ENCODE measurements at places on chromosomes 2 and 18.
A peak's percentile ranks its signal among the peaks of the same experiment; 100 is the strongest.

DNA sequence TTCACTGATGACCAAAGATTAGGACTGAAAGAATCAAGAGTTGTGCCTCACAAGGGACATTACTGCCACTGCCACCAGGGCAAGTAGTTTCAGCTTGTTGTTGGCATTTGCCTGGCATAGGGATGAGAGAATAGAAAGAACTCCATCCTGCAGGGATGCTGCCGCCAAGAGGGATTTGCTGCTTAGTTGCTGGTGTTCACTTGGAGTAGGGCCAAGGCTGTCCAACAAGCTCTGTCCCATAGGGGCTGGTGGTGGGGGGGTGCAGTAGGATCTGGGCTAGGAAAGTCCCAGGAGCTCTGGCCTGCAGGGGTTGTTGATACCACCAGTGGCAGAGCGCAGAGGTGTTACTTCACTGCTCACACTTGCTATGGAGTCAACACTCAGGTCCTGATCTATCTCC lies 84.9 kb upstream of the MGAT4A start:
- no peak for DNase-seq

DNA sequence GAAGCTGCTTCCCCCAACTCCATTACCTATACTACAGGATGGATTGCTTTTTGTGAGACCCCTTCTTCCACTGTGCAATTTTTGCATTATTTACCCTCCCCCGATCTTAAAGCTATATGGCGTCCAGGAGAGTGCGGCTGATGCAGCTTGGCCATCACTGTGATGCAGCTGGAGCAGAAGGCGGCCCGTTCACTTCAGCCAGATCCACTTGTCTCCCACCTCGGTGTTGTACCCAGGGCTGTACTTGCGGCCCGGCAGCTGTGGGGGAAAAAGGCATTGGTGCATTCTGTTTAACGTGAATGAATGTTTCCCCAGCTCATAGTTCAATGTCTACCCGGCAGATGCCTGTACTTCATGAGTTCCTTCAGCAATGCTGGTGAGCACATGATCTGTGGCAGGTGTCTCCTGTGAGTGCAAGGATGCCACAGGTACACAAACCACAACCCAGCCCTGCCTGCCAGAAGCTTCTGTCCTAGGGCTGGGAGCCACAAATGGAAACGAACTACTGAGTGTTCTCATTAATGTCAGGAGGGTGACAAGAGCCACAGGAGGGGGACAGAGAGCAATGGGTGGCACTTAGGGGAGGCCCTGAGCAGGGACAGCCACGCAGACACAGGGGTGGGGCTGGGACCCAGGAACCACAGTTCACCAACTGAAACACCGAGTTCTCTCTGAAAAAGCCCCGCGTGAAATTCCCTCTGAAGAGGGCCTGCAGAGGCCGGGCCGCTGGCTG lies 64.0 kb downstream of the NDUFA10 start:
- DNase-seq, result no peak

- no peak for DNase-seq
Observed at GRCh38 chr2:74138600-74139323, 8.9 kb downstream of the BOLA3 start.

GRCh38 chr18:48100165-48100575 lies 169.7 kb upstream of the SMAD2 start:
- no peak for DNase-seq

GRCh38 chr2:115484486-115484885 lies 1042.0 kb downstream of the DPP10 start:
- DNase-seq, result no peak

GRCh38 chr2:20343128-20343527 lies 7.5 kb downstream of the PUM2 start:
- DNase-seq, result peak; percentile 45

- DNase-seq, result no peak
Observed at GRCh38 chr18:55420665-55421307, 167.2 kb downstream of the TCF4 start.

- peak; percentile 46 for DNase-seq
Observed at GRCh38 chr2:120272763-120273481, 20.3 kb downstream of the RALB start.

- DNase-seq, result peak; percentile 53
Observed at GRCh38 chr18:67742954-67743353, 226.4 kb upstream of the DSEL start.

- DNase-seq, result no peak
Observed at GRCh38 chr2:170882758-170883157, 46.3 kb upstream of the GORASP2 start.

GRCh38 chr2:242051463-242051862 lies 181.9 kb downstream of the RTP5 start:
- DNase-seq, result no peak

- no peak for DNase-seq
Observed at GRCh38 chr2:204727368-204727767, 182.1 kb downstream of the PARD3B start.

- DNase-seq, result peak; percentile 26
Observed at GRCh38 chr18:59650266-59650820, 46.9 kb downstream of the CCBE1 start.

DNA sequence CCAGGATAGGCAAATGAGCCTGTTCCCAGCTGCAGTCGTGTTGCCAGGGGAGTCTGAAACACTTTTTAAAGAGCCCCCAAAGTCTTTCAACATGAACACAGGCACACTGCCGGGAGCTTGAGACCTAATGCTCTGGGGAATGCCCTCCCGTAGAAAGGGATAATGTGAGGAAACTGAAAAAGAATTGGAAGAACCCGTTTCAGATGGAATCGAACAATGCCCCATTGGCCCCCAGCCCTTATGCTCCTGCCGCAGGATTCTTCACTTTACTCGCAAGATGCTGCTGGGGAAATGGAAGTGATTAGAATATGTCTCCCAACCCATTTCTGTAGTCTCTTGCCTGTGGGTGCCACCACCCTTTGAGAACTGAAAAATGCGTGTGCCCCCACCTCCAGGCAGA lies 136.3 kb upstream of the GATA6 start:
- no peak for DNase-seq

DNA sequence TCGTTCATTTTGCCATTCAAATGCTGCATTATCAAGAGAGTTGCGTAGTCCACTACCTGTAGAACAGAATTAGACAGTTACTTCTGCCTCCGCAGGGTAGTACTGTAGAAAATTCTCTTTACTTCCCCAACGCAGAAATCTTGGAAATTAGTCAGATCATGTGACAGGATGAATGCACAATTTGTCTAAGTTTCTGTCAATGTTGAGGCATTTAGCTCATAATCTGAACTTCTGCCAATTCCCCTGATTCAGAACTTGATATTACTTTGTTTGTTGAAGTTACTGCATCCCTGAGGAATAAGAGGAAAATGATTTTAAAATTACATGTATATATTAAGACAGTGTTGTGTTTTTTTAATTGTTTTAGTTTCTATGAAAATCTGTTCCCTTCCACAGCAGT lies 83.4 kb downstream of the TTC27 start:
- DNase-seq, result peak; percentile 93

DNA sequence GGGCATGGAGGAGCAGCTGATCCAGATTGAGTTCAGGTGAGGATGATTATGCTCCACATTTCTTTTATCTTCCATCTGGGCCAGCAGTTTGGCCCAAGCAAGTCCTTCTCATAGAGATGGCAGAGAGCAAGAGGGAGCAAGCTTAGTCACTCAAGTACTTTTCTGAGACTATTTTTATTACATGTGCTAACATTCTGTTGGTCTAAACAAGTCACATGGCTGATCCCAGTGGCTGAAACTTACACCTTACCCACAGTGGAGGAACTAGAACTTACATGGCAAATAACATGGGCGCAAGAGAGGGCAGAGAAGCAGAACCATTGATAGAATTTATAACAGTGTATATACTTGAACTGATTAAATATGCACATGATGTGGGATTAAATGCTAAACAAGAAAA lies 105.7 kb downstream of the KYNU start:
- DNase-seq, result no peak

DNA sequence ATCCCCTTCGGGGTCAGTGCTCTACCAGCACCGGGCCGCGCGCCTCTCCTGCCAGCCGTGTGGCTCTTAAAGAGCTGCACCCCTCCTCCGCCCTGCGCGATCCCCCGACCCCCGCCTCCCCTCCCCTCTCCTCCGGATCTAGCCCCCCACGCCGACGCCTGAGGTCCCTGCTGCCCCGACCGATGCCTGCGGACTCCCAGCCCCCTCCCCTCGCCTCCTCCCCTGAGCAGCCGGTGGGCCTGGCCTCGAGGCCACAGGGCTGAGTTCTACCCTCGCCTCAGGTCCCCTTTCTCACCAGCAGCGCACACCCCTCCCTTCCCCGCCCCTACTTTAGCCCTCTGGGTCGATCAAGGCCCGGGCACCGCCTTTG lies 5.8 kb upstream of the SIX3 start:
- DNase-seq, result no peak

GRCh38 chr2:46135958-46136357 lies 161.2 kb upstream of the EPAS1 start:
- DNase-seq, result peak; percentile 82

GRCh38 chr18:32298171-32298667 lies 108.4 kb downstream of the MEP1B start:
- no peak for DNase-seq

GRCh38 chr2:72144632-72145288 lies 2.9 kb downstream of the CYP26B1 start:
- no peak for DNase-seq

DNA sequence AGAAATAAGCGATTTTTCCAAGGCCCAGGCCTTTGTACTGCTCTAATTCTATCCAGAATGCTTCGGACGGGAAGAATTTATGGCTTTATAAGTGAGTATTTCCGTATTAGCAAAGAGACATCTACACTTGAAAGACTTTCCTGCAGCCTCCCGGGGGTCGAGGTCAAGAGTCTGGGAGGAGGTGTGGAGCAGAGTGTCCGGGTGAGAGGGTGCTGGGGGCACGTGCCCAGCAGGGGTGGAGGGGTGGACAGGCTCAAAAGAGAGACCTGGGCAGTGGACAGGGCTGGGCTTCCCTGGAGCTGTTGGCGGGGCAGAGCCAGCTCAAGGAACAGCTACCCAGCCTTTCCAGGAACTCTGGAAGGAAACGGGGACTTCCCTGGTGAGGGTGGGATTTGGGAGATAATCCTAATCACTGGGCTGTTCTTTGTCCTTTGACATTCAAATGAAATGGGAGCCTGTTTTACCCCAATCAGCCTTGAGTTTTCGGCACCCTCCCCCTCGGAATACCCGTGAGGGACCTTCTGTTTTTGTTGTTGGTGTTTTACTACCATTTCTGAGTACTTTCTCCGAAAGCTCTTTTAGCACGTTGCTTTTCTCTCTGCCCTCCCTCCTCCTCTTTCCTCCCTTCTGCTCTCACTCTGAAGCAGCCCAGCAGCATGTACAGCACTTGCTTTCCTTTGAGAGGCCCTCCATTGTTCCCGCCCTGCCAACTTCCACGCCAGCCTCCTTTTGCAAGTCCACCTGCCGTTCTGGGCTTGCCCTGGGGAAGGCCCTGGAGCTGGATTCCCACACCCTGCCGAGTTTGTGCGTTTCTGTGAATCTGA lies 164.7 kb downstream of the AGAP1 start:
- no peak for DNase-seq

- no peak for DNase-seq
Observed at GRCh38 chr2:11903085-11903606, 156.7 kb downstream of the LPIN1 start.

GRCh38 chr18:5298156-5298852 lies 2.8 kb upstream of the ZBTB14 start:
- peak; percentile 55 for DNase-seq

GRCh38 chr2:146762786-146763185 lies 1082.0 kb upstream of the ACVR2A start:
- DNase-seq, result no peak

DNA sequence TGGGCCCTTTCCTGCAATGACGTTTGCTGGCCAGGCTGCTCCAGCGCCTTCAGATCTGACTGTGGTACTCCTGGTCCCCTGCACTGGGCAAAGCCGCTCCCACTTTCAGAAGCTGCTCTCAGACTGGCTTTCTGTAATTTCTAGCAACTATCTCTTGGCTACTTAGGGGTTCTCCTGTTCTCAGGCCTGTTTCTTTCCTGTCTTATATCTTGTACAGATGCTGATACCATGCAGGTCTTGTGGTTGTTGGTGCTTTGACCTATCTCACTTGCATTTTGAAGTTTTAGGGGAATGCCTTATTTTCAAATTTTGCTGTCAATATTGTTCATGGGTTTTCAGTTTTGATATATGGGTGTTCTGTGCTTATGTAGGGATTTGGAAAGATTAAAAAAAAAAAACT lies 145.8 kb downstream of the CLIP4 start:
- DNase-seq, result no peak

GRCh38 chr18:32469190-32469651 lies 1.5 kb downstream of the GAREM1 start:
- peak; percentile 36 for DNase-seq

DNA sequence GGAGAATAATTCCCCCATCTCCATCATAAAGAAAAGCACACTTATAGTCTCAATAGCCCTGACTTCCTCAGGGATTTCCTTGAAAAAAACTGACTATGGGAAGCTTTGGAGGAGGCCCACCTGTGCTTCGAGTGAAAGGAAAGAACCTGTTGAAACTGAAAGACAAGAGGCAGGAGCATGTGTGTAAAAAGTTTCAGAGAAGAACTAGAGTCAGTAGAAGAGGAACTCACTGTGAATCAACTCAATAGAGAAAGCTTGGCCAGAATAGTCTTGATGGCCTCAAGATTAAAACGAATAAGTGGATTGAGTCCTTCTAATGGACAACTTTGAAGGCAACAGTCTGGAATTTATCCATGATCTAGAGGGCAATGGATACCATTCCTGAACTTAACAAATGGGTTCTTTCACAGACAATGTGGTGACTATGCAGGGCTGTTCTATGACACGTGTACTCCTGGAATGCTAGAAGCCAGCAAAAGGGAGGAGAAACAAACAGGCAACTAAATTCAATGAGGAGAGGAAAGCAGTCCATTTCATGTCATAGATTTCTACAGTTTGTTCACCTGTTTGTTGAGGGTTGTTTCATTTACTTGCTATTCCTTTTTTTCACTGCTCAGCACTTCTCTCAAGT lies 442.3 kb downstream of the GRB14 start:
- DNase-seq, result peak; percentile 31

GRCh38 chr2:233418761-233419546 lies 64.7 kb downstream of the DGKD start:
- DNase-seq, result peak; percentile 53

DNA sequence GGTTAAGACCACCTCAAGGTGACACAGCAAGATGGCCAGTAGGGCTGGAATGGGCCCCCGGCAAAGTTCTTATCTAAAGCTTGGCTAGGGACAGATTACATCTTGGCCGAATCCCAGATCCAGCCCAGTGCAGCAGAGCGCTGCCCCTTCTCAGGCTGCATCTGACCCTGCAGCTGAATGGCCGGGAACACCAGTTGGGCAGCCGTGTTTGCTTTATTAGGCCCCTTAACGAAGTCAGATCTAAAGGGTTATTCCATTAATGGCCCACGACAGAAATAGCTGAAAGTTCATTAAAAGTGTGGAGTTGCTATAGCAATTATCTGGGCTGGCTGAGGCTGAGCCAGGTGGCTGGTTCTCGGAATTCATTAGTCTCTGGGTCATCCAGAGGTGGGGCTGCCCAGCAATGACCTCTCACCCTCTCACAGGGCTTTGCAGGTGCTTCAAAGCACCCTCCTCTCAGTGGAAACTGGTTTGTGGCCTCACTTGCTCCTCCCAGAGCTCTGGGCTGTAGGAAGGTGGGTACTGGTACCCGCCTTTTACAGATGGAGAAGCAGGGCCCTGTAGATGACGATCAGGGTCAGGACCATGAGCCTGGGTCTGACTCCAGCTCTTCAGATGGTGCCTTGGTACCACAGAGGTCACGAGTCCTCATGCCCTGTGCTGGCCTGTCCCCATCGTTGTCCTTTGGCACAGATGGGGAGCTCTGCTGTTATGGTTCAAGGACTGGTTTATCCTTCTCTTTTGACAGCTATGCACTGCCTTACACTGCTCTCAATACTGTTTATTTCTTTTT lies 68.8 kb downstream of the EMX1 start:
- DNase-seq, result no peak

- peak; percentile 82 for DNase-seq
Observed at GRCh38 chr2:100880730-100881129, 60.8 kb downstream of the NPAS2 start.
